ENCODE measurements at places on chromosomes 1 and 21.
A peak's percentile ranks its signal among the peaks of the same experiment; 100 is the strongest.

DNA sequence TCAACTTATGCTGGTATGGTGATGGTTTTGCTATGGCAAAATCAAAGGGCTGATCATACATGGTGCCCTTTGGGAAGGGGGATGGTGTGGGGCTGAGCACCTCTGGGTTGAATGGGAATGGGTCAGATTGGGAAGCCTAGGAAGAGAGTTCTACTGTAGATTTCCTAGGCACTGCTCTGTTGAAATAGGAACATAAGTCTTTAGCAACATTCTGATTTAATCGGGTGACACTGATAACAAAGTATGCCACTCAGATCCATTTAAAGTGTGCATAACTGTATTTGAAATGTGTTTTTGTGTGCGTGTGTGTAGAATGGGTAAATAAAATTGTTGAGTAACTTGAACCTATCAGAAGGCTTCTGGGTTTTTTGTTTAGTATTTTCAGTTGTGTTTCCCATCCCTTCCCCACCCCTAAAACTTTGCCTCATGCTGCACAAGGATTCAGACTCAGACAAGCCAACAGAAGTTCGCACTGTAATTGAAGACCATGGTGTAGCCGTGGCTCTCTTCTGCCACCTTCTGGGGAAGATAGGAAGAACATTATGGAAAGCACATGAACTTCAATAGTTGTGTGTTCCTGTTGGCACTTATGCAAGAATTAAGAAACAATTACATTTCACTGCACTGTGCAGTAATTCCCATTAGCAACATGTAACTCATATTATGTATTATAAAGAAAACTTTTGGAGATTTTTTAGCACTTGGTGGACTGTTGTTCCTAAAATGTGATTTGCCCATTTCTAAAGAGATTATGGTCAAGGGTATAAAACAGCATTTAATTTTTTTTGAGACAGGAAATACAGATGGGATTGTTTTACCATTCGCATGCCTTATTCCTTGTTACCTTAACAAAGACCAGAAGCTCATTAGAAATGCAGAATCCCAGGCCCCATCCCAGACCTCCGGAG is 10.9 kb upstream of the C4BPB start:
- peak; percentile 36 for DNase-seq

- DNase-seq: no peak
Measured at GRCh38 chr1:205938682-205939081, 4.6 kb downstream of the SLC26A9 start.

DNA sequence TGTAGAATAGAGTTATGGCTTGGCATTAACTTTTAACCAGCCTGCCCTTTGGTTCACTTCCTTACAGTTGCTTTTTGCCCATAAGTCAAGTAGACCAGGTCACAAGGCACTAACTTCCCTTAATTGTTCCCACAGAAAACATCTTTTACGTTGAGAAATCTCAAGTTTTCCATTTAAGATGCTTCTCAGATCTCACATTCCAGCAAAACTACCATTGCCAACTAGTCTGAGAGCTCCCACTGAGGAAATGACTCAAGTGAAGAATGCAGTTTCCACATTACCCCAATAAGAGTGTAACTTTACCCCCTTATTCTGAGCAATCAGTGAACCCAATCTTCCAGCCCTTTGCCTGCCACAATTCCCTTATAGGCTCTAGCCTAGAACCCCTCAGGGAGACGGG is 502.2 kb upstream of the OLFM3 start:
- no peak for DNase-seq

- DNase-seq: no peak
Measured at GRCh38 chr1:170967042-170967910, 31.9 kb downstream of the MROH9 start.

- DNase-seq: no peak
Measured at GRCh38 chr1:183841950-183842794, 37.3 kb downstream of the RGL1 start.

DNA sequence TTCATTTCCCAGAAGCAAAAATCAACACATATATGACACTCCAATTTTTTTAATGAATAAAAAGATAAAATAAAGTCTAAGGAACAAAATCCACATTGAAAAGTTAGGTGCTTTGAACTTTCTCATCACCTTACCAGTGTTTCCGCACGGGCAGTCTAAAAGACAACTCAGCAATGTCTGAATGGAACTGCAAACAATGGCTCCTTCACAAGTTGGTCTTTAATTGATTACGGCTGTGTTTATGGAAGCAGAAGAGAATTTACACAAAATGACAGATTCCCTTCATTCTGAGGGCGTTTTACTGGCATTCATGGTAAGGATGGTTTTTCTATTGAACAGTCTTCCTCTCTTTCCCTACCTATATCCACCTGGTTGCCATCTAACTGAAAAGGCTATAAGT is 65.0 kb upstream of the RNPC3 start:
- DNase-seq: no peak

DNA sequence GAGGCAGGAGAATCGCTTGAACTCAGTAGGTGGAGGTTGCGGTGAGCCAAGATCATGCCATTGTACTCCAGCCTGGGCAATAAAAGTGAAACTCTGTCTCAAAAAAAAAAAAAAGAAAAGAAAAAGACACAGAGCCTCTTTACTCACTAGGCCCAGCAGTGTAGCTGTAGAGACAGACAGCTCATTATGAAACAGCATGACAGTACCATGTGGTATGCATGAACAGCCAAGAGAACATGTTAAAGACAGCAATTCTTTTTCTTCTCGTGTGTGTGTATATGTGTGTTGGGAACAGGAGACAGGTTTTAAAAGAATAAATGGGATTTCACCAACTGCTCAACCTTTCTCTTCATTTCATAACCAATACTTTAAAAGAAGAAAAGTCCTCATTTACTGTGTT is 118.8 kb downstream of the PIK3R3 start:
- no peak for DNase-seq

GRCh38 chr1:9410737-9411297 is 118.1 kb downstream of the SPSB1 start:
- peak; percentile 63 for DNase-seq

GRCh38 chr1:196393742-196394141 is 214.5 kb downstream of the KCNT2 start:
- DNase-seq: no peak
